ENCODE measurements at places on chromosomes 3 and 15.

DNA sequence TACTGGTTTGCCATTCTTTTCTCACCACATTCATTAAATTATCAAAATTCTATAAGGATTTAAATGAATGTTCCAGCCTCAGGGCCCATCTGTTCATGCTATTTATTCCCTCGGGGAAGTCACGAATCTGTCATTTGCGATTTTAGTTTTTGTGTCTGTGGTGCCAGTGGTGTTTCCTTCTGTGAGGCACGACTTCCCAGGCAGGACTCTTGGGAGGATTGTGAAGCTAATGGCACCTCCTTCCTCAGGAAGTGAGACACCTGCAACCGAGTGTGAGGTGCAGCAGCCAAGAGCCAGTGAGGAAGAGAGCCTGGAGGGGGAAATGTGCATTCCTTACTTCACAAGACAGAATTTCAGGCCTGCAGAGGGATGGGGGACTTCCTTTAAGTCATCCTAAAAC is 24.1 kb downstream of the SV2B start:
- DNase-seq, result no peak

- DNase-seq, result no peak
Observed at GRCh38 chr15:75508840-75509532, 57.5 kb upstream of the SIN3A start.

DNA sequence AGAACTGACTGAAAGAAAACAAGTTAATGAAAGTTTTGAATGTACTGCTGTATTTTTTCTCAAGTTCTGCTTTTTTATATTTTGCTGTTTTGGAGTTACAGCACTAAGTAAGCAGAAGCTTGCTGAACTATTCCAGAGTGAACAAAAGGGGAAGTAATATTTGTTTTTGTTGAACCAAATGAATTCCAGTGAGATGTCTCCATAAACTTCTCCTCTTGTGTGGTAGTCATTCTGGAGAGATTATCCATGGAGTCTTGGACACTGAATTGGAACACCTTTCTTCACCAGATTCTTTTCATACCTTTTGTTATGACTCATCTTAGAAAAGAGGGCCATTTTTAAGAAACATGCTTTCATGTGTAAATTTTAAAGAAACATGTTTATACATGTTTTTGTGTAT is 8.8 kb downstream of the ANKUB1 start:
- DNase-seq, result no peak

DNA sequence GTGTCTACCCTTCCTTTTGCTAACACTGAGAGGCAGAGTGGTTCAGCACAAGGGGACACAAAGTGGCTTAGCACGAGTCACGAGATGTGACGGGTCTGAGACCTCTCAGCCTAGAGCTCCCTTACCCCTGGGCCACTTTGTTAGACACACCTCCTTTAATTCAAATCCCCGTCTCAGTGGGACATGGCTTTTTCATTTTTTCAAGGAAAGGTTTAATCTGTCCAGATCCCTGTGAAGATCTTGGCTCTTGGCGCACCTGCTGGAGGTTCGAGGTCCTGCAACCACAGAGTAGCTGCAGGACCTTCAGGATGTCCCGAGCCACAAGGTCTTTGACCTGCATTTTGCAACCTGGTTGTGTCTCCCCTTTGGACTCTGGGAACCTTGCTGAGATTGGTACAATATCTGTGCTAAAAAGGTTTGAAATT is 52.0 kb downstream of the LPP start:
- DNase-seq, result no peak

- peak; percentile 88 for DNase-seq
Observed at GRCh38 chr3:87227104-87227834, at the start of gene CHMP2B. CHMP2B (plus strand) TSS chr3:87227309; CDS start chr3:87227523, 214 bp downstream.

- DNase-seq, result no peak
Observed at GRCh38 chr3:74599564-74599963, 14.9 kb downstream of the CNTN3 start.

- DNase-seq, result peak; percentile 68
Observed at GRCh38 chr15:69996321-69997160, 101.2 kb downstream of the TLE3 start.

DNA sequence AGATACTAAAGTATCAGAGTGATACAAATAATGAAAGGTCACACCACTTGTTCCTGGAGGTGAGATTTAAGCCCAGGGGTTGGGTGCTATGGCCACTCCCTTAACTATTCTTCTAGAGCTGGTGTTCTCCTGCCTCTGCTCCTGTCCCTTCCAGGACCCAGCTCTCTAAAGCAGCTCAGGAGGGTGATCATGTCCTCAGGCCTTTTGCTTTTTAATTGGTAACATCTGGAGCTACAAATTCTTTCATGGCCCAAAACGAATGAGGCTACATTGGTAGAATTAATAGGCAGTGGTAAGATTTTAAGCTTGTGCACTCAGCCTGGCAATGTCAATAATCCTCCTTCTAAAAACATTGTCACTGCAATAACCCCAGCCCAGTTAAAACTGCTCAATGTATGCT is 38.2 kb upstream of the CNOT10 start:
- DNase-seq, result no peak

DNA sequence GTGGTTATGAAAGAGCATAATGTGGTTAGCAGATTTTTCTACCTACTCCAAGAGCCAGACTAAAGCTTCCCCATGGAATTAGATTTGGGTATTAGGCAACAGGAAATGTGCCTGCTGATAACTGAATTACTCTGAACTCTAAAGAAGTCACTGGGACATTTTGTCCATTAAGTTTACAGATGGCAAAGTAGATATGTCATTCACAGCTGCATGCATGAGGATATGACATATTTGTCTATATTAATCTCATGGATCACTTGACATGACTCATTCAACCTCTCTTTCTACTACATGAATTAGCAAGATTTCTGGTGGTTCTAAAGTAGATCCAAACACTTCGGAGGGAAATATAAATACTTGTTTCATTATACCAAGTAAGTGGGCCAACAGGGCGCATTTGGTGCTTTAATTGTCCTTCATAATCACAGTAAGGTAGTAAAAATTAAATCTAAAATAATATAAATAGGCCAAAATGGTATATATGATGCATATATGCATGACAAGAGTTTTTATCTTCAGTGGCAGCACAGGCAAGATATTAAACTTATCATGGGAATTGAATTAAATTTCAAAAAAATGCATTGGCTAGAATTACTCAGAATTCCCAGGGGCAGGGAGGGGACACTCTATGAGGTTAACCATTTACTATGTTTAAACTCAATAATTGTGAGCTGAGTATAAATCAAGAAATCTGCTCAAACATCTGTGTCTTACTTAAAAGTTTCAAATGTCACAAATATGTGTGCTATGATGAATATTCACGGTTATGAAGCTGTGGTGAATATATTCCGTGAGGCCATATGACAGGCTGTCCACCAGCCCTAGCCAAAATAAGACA is 365.3 kb upstream of the KCNMB2 start:
- peak; percentile 30 for DNase-seq

DNA sequence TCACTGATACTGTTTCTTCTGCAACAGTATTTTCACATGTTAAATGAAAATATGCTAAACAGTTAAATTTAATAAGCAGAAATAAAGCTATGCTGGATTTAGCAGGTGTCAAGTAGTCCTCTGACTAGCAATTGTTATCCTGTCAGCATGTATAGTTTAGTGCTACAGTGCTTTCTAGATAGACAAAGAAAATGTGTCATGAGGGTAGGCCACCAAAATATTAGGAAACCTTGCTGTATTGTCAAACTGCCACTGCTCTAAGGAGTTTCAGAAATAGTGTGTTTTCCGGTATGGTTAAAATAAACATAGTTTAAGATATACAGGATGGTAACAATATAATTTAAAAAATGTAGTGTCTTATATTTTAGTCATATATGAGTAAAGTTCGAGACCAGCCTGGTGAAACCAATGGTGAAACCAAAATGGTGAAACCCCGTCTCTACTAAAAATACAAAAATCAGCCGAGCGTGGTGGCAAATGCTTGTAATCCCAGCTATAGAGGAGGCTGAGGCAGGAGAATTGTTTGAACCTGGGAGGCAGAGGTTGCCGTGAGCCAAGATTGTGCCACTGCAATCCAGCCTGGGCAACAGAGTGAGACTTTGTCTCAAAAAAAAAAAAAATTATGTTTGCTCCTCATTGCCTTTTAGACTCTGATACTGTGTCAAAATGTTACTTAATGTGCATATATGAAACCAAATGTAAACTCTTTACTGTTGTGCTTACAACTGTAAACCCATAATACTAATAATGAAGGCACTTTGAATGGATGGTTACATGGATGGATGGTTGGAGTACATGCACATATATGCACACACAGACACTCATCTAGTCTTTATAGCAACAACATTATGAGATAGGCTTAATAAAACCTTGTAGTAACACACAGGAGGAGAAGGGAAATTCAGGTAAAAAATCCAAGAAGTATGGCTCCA is 204.8 kb downstream of the RSRC1 start:
- DNase-seq, result no peak

DNA sequence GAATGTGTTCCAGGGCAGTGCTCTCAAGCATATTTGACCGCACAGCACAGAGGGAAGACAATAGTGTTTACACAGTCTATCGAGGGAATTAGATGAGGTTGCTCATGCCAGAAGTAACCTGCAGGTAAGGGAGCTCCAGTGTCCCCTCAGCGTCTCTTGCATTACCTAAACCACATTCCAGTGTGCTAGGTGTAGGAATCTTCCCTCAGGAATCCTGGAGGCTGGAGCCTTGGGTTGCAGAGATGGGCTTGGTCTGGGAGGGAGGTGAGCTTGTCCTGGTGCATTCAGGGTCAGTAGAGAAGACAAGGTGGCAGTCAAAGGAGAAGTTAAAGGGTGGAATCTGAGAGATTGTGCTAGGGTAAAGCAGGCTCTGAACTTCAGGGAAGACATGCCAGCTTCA is 56.3 kb downstream of the SOX14 start:
- DNase-seq, result no peak

DNA sequence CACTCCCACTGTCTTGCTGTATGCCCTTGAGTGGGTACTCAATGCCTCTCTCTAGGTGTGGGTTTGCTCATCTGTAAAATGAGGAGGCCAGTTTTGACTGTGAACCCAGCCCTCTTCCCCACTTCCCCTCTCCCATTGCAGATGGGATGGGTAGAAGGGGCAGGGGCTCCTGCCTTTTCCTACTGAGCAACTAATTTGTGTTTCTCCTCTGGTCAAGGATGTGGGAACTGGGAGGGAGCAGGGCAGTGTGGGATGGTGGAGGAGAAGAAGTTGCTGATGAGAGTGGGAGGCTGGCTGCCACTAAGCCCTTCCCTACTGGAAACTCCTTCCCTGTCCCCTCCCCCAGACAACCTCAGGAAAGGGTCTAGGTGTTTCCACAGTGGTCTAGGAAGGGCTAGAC is 20.1 kb upstream of the ANKDD1A start:
- no peak for DNase-seq

GRCh38 chr3:155631323-155632019 is 113.4 kb downstream of the PLCH1 start:
- DNase-seq, result no peak

Measured in NCI-H524 (cell line).